T-helper 2 cell (primary cell): ENCODE measurements at places on chromosomes 13 and 19.
A peak's percentile ranks its signal among the peaks of the same experiment; 100 is the strongest.

- DNase-seq: no peak
These were observed 418 bp upstream of the ZNF709 start for GRCh38 chr19:12485052-12485416.

GRCh38 chr13:95533545-95534160 is 18.9 kb upstream of the CLDN10 start:
- no peak for DNase-seq

- DNase-seq: no peak
These were observed 8.4 kb downstream of the KANK3 start for GRCh38 chr19:8334458-8335342.

GRCh38 chr13:87537951-87538350 is 133.2 kb upstream of the SLITRK5 start:
- DNase-seq: no peak

GRCh38 chr19:4052114-4052992 is 14.3 kb downstream of the ZBTB7A start:
- no peak for DNase-seq

GRCh38 chr13:29547153-29547552 is 48.3 kb downstream of the SLC7A1 start:
- DNase-seq: no peak

DNA sequence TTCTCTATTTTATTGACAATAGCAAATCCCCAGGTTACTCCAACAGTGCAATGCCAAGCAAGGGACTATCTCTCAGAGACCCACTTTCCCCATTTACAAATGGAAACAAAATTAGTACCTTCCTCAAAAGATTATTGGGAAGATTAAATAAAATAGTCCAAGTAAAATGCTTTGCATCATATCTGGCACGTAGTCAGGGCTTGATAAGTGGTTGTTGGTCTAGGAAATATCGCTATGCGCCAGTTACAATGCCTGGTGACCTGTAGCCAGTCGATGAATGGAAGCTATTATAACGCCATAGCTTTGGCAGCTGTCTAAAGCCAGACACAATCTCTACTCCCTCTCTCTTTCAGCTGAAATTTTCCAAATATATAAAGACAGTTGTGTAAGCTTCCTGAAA is 220.3 kb downstream of the RAP2A start:
- no peak for DNase-seq

DNA sequence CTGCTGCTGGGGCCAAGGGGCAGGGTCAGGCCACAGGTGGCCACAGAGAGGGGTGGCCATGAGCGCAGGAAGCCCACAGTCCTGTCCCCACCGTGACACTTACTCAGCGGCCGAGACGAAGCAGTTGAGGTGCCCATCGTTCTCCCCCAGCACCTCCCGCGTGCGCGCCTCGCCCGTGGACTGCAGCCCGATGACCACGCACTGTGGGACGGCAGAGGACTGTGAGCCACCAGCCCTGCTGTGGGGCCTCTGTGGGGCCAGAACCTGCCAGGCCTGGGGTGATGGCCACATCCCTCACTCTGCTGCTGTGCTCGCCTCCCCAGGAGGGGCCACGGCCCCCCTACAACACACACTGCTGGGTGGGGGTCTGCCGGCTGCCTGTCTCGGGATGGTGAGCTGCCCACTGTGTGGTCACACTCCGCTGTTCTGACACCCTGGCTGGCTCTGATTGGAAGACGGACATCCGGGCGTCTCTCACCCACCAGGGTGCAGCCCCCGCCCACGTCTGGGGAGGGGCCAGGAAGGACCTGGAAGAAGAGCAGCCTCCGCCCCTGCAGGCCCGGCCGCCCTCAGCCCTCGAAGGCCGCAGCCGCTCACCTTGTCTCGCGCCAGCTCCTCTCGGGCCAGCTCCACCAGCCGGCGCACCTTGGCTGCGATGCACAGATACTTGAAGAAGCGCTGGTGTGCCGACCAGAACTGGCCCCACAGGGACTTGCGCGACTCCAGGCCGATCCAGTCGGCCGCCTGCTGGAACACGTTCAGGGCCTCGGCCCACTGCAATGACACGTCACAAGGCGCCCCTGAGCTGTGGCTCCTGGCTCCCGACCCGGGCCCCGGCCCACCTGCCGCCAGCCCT is 13.2 kb downstream of the GPX4 start:
- DNase-seq: no peak

- DNase-seq: no peak
These were observed 34.2 kb downstream of the GPR42 start for GRCh38 chr19:35404879-35405622.

GRCh38 chr13:113765564-113765910 is 6.5 kb downstream of the TMEM255B start:
- no peak for DNase-seq

DNA sequence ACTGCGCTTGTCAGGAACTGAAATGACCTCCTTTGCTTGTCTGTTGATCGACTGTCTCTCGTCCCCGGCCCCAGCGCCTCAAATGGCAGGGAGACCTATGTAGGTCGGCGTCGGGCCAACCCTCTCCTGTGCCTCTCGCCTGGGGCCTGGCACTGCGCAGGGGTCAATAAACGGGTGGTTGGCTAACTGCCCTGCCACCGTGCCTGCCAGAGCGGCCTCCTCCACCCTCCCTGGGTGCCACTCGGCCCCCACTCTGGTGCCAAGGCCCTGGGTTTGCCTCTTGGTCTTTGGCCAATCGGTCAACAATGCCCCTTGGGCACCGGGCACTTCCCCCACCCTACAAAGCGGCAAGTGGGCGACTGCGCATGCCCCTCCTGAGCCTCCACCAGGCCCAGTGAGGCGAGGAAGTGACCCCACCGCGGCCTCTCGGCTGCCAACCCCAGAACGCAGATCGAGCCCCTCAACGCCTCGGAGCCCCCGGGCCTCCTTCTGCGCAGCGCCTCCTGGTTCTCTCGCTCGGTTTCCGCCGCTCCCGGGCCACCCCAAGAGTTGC is 1.1 kb downstream of the KEAP1 start:
- DNase-seq: no peak

DNA sequence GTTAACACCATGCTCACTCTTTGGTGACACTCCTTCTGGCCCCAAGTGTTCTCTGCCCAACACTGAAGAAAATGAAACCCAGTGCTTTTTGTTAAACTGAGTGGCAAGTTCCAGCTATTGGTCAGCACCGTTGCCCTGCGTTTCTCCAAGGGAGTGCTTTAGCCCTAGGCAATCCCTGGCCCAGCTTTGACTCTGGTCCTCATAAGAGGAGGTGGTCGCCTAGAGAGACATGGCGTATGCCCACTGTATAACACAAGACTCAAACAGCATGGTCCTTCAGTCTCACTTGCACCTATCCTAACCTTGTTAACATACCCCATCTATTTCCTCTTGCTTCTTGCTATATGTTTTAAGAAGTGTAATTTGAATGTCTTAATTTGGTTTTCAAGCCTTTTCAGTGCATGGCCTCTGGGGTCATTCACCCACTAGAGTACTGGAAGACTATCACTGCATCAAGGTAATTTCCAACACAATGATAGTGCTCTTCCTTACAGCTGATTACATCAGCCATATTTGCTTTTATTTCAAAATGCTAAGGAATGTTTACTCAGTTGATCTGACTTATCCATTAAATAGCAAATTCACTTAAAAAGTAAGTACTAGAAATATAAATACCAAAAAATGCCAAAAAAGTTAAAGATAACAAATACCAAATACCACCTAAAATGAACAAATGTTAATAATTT is 190.5 kb upstream of the SOX21 start:
- DNase-seq: no peak

GRCh38 chr13:89783221-89783755 is 1564.2 kb upstream of the MIR17HG start:
- DNase-seq: no peak

DNA sequence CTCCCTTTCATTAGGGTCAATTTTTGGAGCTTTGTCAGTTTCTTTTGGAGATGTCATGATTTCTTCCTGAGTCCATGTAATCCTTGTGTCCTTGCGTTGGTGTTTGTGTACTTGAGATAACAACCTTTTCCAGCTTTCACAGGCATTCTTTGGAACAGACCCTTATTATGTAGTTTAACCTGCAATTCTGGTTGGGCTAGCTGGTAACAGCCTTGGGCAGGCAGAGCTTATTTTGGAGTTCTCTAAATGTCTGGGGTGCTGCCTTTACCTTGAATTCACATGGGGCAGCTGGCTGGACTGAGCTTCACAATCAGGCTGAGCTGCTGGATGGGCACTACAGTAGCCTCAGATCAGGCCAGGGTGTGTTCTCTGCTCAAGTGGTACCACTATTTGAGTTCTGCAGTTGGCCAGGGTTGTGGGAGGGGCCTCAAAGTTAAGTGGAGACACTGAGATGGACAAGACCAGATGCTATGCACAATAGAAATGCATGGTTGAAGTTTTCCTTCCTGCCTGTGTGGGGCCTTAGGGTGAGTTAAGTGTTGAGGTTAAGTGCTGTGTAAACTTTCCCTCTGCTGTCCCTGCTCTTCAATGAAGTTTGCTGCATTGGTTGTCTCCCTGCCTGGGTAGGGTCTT is 277.3 kb downstream of the ATP8A2 start:
- no peak for DNase-seq

- no peak for DNase-seq
These were observed 55.0 kb downstream of the EFNB2 start for GRCh38 chr13:106480351-106480910.

- DNase-seq: no peak
These were observed 2.3 kb downstream of the VRK3 start for GRCh38 chr19:50022823-50023222.

DNA sequence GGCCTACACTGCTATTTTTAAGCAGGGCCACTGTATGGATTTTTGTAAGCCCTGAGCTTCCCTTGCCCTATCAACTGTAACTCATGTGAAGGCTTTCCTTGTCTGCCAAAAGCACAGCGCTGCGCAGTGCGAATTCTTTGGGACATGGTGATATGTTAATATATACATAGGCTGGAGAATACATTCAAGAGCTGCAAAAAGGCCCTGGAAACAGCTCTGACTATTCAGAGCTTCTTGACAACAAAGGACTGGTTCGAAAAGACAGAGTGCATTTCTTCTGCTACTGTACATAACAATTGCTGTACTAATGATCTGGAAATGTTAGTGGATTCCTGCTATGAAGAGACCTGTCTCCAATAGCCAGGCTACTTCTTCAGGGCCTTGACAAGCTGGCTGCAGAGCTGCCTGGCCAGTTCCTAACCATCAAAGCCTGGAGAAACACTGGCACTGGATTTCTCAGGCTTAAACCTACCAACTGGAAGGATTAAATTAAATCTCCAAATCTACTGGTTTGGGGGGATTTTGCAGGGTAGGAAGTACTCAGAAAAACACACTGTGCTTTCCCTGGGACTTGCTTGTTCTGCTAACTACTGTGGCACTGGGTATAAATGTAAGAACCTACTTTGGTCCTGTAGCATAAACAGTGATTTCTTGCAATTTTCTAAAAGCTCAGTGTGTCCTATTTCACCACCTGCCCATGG is 246.9 kb downstream of the DNAJC15 start:
- DNase-seq: no peak

DNA sequence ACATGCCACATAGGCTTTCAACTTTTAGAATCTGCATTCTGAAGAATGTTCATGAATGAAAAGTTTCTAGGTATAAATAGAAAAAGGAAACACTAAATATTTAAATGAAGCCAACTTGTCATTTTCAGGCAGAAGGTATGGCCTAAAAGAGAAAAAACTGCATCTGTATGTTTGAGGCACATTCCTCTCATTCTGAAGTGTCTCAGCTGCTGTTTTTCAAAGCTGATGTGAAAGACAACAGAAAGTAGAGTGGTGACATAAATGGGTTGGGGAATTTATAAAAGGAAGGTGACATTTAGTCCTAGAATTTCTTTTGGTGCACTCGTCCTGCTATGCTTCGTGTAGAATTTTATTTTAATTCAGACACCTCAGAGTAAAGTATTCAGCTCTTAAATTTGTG is 539.6 kb upstream of the SLITRK5 start:
- DNase-seq: no peak

- no peak for DNase-seq
These were observed 122.4 kb downstream of the AKAP11 start for GRCh38 chr13:42394361-42394708.

DNA sequence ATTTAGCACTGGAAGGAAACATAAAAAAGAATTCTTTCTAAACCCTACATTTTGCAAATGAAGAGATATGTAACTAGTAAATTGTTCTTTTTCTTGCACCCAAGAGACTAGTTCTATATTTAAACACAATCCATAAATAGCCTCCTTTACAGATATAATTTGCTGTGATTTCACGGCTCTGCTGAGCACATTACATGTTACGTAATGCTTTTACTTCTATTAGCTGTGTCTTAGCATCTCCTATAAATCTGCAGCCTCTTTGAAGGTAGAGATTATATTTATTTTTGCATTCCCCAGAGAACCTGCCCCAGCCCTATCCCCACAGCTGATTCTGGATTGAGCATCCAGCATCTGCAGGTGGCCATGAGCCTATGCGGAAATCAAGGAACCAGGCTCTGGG is 32.2 kb downstream of the LACC1 start:
- no peak for DNase-seq

DNA sequence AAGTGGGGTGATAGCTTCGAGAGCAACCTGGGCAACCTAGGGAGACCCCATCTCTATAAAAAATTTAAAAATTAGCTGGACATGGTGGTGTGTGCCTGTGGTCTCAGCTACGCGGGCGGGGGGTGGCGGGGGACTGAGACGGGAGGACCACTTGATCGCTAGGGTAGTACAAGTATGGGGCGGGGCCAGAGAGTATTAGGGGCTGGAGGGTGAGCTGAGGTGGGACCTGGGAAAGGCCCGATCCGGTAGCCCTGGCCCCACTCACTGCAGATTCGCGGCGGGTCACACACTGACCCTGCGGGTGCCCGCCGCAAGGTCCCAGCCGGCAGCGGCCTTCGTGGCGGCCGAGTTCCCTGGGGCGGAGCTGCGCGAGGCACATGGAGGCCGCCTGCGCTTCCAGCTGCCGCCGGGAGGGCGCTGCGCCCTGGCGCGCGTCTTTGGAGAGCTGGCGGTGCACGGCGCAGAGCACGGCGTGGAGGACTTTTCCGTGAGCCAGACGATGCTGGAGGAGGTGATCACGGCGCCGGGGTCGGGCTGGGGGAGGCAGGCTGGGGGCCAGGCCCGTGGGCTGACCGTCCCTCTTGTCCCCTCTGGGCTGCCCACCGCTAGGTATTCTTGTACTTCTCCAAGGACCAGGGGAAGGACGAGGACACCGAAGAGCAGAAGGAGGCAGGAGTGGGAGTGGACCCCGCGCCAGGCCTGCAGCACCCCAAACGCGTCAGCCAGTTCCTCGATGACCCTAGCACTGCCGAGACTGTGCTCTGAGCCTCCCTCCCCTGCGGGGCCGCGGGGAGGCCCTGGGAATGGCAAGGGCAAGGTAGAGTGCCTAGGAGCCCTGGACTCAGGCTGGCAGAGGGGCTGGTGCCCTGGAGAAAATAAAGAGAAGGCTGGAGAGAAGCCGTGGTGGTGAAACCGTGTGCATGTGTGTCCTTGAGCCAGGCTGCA is 2.0 kb upstream of the ARHGAP45 start:
- DNase-seq: peak; percentile 85

GRCh38 chr13:40440990-40441820 is 225.2 kb downstream of the FOXO1 start:
- no peak for DNase-seq

GRCh38 chr13:27482983-27483382 is 32.6 kb upstream of the MTIF3 start:
- DNase-seq: no peak

GRCh38 chr19:10191347-10191746 is 3.4 kb downstream of the DNMT1 start:
- DNase-seq: no peak

- peak; percentile 93 for DNase-seq
These were observed 3.6 kb downstream of the PRMT1 start for GRCh38 chr19:49680421-49681351.

GRCh38 chr19:52200044-52200443 is 10.2 kb downstream of the PPP2R1A start:
- no peak for DNase-seq

GRCh38 chr13:104357174-104357573 is 1291.0 kb upstream of the SLC10A2 start:
- no peak for DNase-seq
